Foreskin fibroblast (primary cell): ENCODE measurements at places on chromosomes 2 and 18.

DNA sequence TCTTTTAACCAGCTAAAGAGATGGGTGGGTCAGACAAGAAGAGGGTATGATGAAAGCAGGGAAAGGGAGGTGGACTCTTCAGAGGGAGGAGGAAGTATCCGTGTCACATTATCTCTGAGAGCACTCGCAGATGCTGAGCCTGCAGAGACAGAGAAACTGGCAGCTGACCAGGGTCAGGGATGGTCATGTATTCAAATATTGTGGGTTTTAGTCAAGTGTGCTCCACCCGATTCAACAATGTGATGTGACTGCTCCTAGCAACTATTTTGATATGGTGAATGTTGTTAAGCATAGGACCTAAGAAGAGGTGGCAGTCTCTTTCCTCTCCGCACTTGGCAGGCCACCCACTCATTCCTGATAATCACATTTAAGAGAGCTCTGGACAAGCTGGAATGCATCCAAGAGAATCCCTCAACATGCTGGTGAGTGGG is 1.3 kb upstream of the CLIP4 start:
- peak; percentile 85 for DNase-seq

DNA sequence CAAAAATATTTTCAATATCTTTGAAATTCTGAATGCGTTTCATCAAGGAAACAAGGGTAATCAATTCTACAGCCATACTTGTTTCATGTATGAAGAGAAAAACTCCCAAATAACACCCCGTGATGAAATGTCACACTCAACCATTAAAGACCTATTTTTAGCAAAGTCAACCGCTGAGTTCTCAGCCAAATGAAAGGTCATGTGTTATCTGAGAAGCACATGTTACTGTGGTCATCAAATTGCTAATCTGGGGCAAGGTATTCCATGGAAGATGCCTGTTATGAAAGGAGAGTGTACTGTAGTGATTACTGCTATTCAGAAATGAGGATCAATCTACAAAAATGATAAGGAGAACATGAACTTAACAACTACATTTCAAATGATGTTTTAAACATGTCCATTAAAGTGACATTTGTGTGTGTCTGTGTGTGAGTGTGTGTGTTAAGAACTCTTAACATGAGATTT is 126.7 kb downstream of the BCL2 start:
- no peak for DNase-seq

- peak; percentile 67 for DNase-seq
Measured at GRCh38 chr18:32469190-32469651, 1.5 kb downstream of the GAREM1 start.

GRCh38 chr2:201383136-201383535 is 26.0 kb upstream of the FLACC1 start:
- DNase-seq = no peak

- peak; percentile 80 for DNase-seq
Measured at GRCh38 chr2:219459460-219460311, 25.0 kb downstream of the SPEG start.

GRCh38 chr2:108266218-108266617 is 22.5 kb upstream of the SULT1C2 start:
- DNase-seq = no peak

DNA sequence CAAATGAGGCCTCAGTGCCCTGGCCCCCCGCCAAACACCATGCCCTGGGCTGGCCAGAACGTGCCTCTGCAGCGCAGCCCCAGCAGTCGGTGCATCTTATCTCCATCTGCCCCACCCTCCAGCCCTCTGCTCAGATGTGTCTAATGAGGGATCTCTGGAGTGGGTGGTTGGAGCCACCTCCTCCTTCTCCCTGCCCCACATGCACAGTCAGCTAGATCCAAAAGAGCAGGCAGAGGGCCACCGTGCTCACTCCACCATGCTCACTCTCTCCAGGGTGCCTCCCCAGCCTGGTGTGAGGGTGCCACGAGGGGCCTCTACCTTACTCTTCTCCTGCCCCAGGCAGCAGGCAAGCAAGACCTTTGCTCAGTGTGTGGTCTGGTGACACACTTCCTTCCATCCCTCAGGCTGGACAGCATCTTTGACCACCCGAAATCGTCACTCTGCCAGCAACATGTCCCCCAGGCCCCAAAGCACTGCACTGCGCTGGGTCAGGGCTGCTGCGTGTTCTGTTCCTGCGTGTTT is 266.1 kb upstream of the HDAC4 start:
- no peak for DNase-seq

GRCh38 chr2:234377761-234378391 is 119.0 kb downstream of the ARL4C start:
- DNase-seq = peak; percentile 89

- DNase-seq = no peak
Measured at GRCh38 chr18:63150942-63151421, 168.6 kb downstream of the BCL2 start.

- DNase-seq = no peak
Measured at GRCh38 chr2:158733430-158733755, 61.7 kb upstream of the DAPL1 start.

DNA sequence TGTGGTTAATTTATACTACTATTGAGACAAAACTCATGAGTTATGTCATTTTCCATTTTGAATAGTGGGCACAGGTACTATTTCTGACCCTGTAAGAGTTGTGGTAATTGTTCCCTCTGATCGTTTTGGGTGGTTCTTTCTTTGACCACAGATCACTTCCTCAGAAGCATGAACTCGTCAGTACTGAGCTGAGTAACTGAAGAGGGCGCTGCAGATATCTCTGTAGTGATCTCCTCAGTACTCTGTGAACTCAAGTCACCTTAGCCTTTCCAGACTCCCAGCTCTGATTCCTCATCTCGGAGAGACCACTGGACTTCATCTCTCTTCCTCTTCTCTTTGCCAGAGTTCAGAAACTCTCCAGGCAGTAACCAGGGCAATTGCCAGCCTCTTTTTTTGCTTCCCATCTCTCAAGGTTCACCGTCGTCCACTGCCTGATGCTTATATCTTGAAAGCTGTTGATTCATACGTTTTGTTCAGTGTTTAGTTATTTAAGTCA is 9.4 kb upstream of the IL1RL1 start:
- DNase-seq = no peak

GRCh38 chr2:230129343-230129742 is 60.6 kb upstream of the SLC16A14 start:
- DNase-seq = peak; percentile 66

DNA sequence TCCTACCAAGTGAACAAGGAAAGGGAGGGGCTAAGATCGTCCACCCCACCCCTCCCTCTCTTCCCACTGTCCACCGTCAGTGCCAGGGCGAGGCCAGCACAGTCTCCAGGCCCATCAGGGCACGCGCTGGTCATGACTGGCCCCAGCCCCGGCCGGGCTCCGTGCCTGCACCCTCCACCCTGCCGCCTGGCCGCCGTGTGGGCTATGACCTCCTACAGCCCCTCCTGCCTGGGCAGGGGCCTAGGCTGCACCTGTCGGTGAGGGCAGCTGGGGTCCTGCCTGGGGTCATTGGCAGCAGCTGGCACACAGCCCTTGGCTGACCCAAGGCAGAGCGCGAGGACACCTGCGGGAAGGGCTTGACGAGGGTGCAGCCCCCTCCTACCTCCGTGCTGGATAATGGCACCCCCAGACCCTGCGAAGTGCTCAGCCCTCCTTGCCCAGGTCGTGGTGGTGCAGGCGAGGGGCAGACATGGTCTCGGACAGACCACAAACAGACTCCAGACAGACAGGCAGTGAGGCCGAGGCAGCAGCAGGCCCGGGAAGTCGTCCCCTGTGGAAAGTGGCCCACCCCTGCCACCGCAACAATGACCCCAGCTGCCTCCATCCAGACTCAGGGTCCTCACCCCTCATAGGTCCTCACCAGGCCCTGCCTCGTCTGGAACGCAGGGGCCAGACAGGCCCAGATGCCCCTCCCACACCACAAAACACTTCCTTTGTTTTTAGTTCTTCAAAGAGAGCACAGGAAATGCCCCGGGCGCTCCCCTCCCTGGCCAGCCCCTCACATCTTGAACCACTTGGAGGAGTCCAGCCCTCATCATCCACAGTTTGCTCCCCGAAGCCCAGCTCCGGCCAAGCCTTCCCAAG is 43.1 kb upstream of the GPC1 start:
- DNase-seq = peak; percentile 87

- no peak for DNase-seq
Measured at GRCh38 chr18:10776493-10776892, 250.7 kb downstream of the NAPG start.

DNA sequence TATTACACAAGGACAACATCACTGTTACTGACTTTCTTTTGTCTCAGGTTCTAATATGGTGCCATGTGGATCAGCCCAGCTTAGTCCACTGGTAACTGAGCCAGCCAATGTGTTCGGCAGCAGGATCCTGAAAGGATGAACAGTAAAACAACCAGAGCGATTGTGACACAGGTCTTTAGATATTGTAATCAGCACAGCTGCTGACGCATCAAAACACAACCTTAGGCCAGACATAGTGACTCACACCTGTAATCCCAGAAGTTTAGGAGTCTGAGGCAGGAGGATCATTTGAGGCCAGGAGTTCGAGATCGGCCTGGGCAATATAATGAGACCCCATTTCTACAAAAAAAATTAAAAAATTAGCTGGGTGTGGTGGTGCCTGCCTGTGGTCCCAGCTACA is 183.4 kb upstream of the CDH20 start:
- DNase-seq = no peak

DNA sequence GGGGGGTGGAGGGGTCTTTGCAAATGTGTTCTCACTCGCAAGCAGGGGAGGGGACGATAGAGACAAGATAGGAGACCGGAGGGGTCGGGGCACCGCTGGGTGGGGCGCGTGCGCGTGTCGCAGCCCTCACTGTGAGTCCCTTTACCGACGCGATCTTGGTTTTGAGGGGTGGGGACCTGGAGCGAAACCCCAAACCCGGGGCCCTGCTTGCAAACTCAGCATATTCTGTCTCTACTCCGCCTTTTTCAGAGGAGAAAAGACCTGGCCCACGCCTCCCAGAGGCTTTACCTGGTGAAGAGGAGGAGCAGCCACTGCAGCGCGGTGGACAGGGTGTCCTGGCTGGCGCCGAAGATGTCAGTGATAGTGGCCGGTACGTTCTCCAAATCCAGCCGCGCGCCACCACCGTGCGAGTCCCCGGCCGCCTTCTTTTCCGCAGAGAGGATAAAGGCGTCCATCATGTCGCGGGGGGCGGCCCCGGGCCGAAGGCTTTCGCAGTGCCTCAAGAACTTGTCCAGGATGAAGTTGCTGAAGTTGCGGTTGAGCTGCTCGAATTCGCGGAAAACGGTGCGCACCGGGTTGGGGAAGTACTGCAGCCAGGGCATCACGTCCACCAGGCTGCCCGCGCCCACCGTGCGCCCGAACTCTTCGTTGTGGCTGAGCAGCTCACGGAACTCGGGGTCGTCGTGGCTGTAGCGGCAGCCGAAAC is 1.7 kb downstream of the CYP1B1 start:
- DNase-seq = no peak

GRCh38 chr2:85504778-85505261 is 34.1 kb upstream of the MAT2A start:
- DNase-seq = peak; percentile 99

DNA sequence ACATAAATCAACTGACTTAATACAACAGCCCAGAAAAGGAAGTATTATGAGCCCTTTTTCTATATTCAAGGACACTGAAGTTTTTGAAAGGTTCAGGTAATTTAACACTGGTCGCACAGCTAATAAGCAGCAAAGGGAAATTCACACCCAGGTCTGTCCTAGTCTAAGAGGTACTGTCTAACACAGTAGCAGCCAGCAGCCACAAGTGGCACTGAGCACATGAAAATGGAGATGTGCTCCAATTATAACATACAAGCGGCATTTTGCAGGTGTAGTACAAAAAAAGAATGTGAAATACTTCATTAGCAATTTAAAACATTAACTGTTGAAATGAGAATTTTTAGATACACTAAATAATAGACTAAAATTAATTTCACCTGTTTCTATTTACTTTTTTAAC is 23.4 kb downstream of the SPRED2 start:
- no peak for DNase-seq

- no peak for DNase-seq
Measured at GRCh38 chr2:70607121-70607561, 53.5 kb upstream of the TGFA start.

DNA sequence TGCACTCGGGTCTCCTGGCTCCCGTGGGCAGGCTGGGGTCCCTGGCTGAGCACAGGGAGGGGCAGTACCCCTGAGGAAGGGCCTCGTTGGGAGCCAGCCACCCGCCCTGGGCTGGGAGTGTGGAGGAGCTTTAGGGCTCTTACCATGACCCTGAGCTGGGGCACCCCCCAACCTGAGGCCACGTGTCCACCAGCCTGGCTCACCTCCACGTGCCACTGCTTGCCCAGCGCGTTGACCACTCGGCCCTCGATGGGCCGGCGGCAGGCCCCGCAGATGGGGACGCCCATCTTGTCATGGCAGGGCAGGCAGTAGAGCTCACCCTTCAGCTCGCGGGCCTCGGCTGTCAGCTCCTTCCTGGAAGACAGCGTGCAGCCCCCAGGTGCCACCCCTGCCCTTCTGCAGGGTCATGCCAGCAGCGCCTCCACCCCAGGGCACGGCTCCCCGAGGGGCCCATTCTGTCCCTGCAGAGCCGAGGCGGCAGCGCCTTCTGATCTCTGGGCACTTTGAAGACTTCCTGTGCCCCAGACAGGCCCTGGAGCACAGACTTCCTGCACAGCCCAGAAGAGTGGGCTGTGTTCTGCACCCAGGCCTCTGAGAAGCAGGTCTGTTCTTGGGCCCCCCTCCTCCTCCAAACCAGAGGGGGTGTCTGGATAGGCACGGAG is 4.0 kb upstream of the GPR17 start:
- no peak for DNase-seq

- DNase-seq = no peak
Measured at GRCh38 chr18:70622622-70623419, 334.0 kb downstream of the SOCS6 start.

DNA sequence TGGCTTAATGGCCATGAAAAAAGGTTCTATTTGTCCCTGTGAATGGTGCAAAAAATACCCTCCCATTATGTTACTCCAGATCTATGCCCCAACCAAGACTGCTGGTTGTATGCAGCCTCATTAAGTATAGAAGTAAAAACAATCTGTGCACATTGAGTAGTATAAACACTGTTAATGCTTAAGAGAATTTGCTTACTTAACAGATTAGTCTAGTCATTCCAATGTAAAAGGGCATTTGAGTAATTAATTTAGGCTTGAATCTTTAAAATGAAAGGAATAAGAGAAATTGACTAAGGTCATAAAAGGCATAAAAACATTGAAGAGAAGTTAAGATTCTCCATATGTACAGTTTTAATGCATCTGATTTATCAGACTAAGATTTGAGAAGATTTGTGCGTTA is 51.2 kb downstream of the FAM124B start:
- no peak for DNase-seq

- no peak for DNase-seq
Measured at GRCh38 chr2:50875561-50875960, 156.4 kb downstream of the NRXN1 start.

GRCh38 chr2:96828874-96829273 is 12.8 kb downstream of the CNNM3 start:
- DNase-seq = no peak

- DNase-seq = peak; percentile 16
Measured at GRCh38 chr2:191428141-191428540, 182.9 kb downstream of the MYO1B start.

DNA sequence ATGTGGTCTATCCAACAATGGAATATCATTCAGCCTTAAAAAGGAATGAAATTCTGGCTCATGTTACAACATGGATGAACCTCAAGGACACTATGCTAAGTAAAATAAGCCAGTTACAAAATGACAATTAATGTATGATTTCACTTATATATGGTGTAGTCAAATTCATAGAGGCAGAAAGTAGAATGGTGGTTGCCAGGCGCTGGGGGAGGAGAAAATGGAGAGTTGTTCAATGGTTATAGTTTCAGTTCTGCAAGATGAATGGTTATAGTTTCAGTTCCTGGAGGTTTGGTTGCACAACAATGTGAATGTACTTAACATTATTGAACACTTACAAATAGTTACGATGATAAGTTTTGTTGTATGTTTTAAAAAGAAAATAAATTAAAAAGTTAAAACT is 79.2 kb upstream of the IL1R2 start:
- DNase-seq = no peak
